Thymus (tissue), 14 donors: ENCODE measurements at places on chromosomes 5 and 9.

GRCh38 chr9:82543726-82544125 is 519.2 kb downstream of the RASEF start:
- DNase-seq, result no peak
- no peak overlapping the region for H3K27ac ChIP-seq
- H3K36me3 ChIP-seq, result no peaks in the 10 kb centered on the region
- H3K27me3 ChIP-seq, result no peaks in the 10 kb centered on the region

- no peak overlapping the region for H3K27ac ChIP-seq
- H3K4me1 ChIP-seq, result no peaks in the 10 kb centered on the region
- no peak overlapping the region for H3K4me3 ChIP-seq
- H3K36me3 ChIP-seq, result no peaks in the 10 kb centered on the region
Observed at GRCh38 chr5:147743012-147743411, 39.5 kb downstream of the JAKMIP2 start.

- no peaks in the 10 kb centered on the region for H3K27me3 ChIP-seq
- H3K4me1 ChIP-seq, result no peaks in the 10 kb centered on the region
- no peaks in the 10 kb centered on the region for H3K36me3 ChIP-seq
- peak within 1 kb of the TSS; percentile 12 for H3K4me3 ChIP-seq
Observed at GRCh38 chr5:141369994-141370848, at the start of gene PCDHGB3. Gene PCDHGB3 (plus strand): TSS chr5:141370242. CDS start chr5:141370395, 153 bp downstream.

- no peaks in the 10 kb centered on the region for H3K27me3 ChIP-seq
- peaks cover 34% of the 10 kb centered on the region for H3K4me1 ChIP-seq
- H3K4me3 ChIP-seq, result no peak overlapping the region
- DNase-seq, result no peak
Observed at GRCh38 chr9:127767410-127767809, 11.1 kb downstream of the SH2D3C start.

- H3K27ac ChIP-seq, result no peak overlapping the region
- peaks cover 66% of the 10 kb centered on the region for H3K27me3 ChIP-seq
- H3K36me3 ChIP-seq, result no peaks in the 10 kb centered on the region
- H3K4me1 ChIP-seq, result no peaks in the 10 kb centered on the region
Observed at GRCh38 chr9:132485393-132485792, 75.4 kb downstream of the CFAP77 start.
